Stimulated activated CD4-positive, alpha-beta T cell treated with anti-CD3 and anti-CD28 coated beads, Interleukin-1b, Interleukin-23, amount 100 ng/mL, for 4 hours (primary cell): ENCODE measurements at places on chromosomes 5 and 9.

- DNase-seq = no peak
Observed at GRCh38 chr5:143501310-143502044, 98.0 kb upstream of the NR3C1 start.

DNA sequence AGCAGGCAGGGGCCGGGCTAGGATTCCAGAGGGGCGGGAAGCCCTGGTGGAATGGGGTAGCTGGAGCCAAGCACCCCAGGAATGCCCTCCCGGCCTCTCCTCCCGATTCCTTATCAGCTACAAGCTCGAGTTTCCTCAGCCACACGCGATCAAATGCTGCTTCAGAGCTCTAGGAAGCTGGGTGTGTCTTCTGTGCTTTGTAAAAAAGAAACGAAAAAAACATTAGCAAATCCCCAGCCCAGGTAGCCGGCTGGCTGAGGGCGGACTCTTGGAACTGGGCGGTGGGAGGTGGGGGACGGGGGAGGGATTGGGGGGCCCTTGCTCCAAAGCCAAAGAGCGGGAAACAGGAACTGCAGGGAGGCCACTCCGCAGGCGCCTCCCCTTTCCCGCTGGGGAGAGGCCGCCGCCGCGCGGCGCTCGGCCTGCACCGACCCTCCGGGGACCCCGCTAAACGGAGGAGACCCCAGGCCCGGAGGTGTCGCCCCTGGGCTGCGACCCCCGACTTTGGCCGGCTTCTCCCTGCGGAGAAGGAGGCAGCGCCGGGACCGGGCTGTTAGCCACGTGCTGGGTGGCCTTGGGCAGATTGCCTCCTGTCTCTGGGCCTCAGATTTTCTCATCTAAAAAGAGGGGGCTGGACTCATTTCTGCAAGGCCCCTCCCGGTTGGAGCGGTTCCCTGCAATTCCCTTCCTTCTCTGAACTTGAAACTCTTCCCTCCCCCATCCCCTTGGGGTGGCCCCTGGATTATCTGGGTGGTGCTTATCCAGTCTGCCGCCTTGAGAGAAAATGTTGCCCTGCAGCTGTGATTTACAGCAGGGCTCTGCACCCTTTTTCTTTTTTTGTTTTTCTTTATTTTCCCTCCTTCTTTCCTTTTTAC is 40.9 kb upstream of the FABP6 start:
- DNase-seq = no peak

DNA sequence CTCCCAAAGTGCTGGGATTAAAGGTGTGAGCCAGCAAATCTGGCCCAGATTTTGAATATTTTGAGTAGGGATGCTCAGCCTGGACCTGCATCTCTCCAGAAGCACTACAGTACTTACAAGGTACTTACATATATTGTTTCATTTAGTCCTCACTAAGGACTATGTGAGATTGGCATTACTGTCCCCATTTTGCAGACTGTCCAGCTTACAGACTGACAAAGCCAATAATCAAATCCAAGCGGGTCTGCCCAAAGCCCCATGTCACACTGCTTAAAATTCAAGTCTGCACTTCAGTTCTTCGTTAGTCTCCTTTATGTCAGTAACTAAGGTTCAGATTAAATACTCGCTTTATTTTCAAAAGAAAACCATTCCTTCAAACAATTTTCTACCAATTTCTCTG is 7.1 kb downstream of the MAPKAP1 start:
- no peak for DNase-seq

DNA sequence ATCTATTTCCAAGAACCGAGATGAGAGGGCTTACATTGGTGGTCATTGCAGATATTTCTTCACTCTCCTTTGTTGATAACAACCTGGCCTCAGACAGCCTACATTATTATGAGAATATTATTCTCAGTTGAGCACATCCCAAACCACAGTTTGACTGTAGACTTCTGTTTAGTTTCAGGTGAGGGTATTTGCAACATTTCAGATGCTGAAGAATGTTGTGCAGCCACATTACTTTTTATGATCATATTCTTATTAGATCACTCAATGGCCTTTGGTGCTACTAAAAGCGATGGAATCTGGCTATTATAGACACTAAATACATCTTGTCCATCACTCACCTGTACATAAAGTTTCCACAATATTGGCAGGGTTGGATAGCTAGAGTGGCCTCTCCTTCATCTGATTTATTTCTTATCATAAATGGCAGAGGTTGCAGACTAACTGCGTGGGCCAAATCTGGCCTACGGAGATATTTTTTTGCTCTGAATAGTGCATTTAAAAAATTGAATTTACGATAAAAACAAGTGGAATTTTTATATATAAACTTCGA is 26.2 kb upstream of the RICTOR start:
- no peak for DNase-seq

DNA sequence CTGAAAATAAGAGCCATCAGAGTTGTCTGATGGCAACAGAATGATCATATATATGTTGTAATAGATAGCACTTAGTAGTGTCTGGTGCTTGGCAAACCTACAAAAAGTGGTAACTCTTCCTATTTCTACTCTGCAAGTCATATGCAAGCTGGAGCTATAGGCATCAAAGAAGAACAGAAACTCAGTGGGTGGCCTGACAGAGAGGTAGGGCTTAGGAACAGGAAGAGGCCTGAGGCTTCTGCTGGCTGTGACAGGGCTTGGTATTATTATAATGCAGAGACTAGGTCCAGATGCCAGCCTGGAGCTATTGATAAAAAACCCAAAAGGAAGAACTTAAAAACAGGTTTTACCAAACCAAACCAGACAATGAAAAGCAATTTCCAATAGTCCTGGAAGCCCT is 4.4 kb upstream of the DIAPH1 start:
- no peak for DNase-seq

GRCh38 chr5:95900383-95900958 is 61.2 kb downstream of the ELL2 start:
- no peak for DNase-seq

DNA sequence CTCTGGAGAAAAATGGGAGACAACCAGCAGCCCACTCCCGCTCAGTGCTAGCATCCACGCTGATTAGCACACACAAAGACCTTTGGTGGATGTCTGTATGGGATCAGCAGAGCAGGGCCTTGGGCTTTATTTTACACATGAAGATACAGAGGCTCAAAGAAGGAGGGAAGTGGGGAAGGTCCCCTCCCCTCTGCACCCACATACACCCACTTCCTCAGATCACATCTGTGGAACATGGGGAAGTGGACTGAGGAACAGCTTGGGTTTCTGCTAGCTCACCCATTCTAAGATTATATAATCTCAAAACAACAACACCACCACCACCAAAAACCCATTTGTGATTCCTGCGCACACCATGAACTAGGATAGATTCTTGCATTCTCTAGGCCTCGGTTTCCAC is 14.0 kb downstream of the GGTA1 start:
- no peak for DNase-seq

DNA sequence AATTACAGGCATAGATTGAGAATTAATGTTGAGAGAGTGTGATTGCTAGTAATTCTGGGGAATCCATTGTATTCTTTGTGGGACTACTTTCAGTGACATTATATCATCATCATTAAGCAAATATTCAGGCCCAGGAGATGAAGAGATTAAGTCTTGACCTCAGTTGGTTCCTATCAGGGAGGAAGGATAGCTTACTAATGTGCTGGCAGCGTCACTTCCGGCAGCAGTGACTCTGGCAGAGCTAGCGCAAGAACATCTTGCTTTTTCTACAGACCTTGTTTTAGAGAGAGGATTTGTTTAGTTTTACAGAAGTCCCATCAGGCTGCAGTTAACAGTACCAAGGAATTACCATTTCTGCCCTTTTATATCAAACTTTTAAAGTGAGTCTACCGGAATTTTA is 20.3 kb downstream of the OSTF1 start:
- DNase-seq = no peak

DNA sequence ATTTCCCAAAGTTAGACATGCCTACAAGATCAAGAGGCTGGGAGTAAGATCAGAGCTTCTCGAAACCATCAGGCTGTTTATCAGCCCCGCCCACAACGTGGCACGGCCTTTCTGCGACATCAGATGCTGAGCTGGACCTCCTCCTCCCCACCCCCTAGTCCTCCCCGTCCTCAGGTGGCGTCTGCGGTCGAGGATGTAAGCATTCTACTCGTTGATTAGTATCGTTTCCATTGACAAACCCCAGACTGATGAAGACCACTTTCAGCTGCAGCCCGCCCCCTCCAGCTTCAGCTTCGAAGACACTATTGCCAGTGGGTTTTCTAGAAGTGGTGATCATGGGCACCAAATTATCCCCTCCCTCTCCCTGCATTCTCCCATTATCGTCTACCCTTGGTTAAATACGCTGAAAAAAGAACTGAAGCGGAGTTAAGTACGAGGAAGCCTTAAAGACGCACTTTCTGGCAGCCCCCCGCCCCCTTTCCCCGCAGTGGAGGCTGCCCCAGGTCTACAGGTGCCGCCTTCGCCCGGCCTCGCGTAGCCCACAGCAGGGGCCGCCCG is 1.1 kb downstream of the PPIC start:
- no peak for DNase-seq

DNA sequence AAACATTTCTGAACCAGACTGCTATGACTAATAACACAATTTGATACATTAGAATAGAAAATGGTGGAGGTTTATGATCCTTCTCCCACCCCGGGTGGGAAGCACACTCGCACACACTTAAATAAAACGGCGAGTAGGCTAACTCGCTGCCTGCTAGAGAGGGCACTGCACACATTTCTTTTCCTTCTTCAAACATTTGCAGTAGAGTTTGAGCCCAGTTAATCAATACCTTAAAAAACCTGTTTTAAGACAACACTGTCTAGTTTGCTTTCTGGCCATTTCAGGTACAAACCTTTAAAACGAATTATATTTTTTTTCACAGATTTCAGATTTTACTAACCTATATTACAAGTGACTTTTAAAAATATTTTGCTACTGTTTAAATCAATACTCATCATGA is 63.5 kb downstream of the EFNA5 start:
- DNase-seq = no peak

DNA sequence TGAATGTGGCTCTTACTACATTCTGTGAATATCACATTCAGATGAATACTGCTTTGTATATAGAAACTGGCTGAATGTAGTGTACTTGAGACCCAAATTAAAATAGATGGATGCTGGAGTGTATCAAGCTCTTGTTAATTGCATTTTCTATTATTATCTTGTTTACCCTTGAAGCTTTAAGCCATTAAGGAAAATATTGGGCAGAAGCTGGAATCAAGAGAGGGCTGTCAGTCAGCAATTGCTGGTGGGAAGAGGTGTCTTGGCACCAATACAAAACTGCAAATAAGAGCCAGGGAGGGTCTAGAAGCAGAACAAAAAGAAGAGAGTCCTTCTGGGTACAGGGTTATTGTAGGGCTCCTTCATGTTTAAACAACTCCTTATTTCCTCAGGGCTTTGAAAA is 38.8 kb downstream of the MUSK start:
- DNase-seq = no peak

DNA sequence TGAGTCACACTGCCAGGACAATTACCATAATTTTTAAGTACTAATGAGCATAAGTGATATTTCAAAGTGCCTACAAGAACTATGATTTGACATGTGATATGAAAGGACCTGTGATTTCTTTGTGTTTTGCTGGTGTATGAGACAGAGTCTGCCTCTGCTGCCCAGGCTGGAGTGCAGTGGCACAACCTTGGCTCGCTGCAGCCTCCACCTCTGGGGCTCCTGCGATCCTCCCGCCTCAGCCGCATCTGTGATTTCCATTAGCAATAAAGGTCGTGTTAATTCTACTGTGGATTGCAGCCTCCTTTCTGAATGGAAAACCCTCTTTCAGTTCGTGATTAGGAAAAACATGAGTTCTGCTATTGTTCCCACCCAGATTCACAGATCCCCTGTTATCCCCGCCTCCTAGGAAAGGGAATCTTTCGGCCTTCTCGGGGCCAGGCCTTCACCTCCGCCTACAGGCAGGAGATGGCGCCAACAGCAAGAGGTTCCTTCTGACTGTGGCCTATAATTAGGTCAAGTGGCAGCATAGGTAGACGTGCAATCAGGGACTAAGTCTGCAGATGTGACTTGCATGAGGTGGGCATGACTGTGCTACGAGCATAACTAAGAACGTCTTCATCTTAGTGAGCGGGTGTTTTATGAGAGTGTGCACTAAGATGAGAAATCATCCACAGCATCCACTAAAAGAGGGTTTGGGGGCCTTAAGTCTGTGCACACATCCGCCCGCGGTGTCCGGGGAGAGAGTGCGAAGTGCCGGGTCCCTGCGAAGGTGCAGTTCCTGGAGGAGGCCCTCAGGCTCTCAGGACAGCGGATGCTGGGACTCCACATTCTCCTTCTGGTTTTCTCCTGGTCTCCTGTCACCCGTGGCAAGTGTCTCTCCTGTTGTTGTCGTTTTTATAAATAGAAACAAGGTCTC is 23.1 kb downstream of the TRIM7 start:
- DNase-seq = no peak

DNA sequence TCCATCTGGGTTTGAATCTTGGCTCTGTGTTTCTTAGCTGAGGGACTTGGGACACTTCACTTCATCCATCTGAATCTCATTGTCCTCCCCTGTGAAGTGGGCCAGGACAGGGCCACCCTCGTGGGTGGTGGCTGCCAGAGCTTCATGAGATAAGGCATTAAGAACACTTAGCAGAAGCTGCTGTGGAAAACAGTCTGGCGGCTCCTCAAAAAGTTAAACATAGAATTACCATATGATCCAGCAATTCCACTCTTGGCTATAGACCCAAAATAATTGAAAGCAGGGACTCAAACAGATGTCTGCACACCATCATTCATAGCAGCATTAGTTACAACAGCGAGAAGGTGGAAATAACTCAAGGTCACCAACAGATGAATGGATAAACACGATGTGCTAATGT is 42.4 kb upstream of the GGTA1 start:
- no peak for DNase-seq
